Naive thymus-derived CD4-positive, alpha-beta T cell (primary cell): ENCODE measurements at places on chromosomes 1 and 21.

DNA sequence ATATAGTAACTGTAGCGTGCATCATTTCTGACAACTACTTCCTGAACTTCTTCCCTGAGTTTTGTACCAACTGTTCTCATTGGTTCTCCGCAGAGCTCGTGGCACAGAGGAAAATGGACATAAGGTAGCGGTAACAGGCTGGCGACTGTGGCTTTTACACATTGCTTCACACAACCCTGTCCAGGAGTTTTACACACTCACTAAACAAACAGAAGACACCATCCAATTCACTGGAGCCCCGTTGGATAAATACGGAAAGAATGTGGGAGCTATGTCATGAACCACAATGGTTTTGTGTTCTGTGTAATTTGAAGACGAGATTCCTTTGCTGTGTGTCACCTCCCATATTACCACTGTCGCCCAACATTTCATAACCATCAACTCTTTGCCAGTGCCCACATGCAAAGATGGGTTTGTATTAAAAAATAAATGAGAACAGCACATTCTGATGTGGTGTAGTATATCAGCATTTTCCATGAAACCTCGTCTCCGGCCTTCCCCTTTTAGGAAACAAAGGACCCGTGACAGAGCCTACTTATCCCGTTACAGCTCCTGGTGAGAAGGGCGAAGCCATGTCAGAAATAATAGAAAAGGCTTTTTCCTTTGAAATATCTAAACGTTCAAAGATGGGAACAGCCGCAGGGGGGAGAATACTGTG lies 47.4 kb upstream of the ENAH start:
- no peaks in the 10 kb centered on the region for H3K36me3 ChIP-seq
- no peaks in the 10 kb centered on the region for H3K4me1 ChIP-seq
- no peak overlapping the region for H3K4me3 ChIP-seq

DNA sequence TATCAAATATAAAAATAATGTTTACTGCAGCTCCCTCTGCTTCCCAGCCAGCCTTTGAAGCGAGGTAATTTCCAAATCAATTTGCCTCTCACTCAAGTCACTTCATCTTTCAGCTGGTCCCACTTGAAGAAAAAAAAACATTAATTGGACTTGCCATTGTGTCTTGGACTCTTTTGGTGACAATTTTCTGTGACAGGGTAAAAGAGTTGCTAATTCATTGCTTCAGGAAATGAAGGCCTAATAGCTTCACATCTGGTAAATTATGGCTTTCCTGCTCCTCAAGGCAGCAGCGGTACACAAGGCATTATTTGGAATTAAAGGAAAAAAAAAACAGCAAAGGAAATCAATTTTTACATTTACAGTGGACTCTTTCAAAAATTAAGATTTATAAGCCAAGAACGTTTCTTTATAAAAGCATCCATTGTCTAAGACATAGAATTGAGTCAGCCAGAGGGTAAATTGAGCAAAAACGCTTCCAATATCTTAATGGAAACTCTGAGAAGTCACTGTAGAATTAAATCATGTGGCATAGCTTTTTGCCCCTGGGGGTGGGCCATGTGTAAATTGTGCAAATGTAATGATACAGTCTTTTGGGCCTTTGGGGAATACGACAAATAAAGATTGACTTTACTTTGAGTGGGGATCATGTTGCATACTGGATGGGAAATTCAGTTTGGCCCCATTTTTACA lies 102.5 kb downstream of the LYPLAL1 start:
- H3K4me3 ChIP-seq, result no peak overlapping the region
- no peaks in the 10 kb centered on the region for H3K4me1 ChIP-seq
- no peak overlapping the region for H3K27ac ChIP-seq
- no peaks in the 10 kb centered on the region for H3K27me3 ChIP-seq
- no peak for DNase-seq
- H3K36me3 ChIP-seq, result no peaks in the 10 kb centered on the region

- no peak overlapping the region for H3K4me3 ChIP-seq
- no peaks in the 10 kb centered on the region for H3K27me3 ChIP-seq
- DNase-seq, result no peak
- peaks cover 16% of the 10 kb centered on the region for H3K4me1 ChIP-seq
- H3K36me3 ChIP-seq, result no peaks in the 10 kb centered on the region
- H3K27ac ChIP-seq, result no peak overlapping the region
Observed at GRCh38 chr1:226461087-226461486, 53.2 kb upstream of the PARP1 start.

DNA sequence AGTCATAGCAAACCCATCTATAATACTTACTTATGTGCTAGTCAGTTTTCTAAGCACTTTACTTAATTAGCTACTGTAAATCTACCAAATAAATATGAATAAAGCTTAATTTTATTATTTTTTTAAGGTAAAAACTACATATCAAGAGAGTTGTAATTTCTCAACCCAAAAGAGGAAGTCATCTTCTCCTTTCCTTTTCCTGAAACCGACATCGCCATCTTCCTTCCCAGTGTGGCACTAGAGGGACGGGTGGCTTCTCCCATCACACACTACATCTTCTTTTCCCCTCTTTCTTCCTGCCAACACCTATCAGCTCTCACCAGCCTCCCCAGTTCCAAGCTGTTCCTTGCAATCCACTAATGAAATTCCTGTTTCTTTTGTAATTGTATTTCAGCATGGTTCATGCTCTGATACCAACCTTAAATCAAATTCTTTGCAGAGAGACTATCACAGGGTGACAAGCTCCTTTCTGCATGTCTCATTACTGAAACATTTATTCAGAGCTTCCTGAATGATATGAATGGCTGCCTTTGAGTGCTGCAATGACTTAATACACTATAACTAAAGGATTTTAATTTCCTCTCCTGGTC lies 251.6 kb upstream of the FAM78B start:
- no peak overlapping the region for H3K4me3 ChIP-seq
- no peak overlapping the region for H3K27ac ChIP-seq
- no peaks in the 10 kb centered on the region for H3K4me1 ChIP-seq
- DNase-seq, result no peak
- peaks cover 5% of the 10 kb centered on the region for H3K27me3 ChIP-seq

- H3K36me3 ChIP-seq, result no peaks in the 10 kb centered on the region
- DNase-seq, result no peak
- no peak overlapping the region for H3K27ac ChIP-seq
- no peaks in the 10 kb centered on the region for H3K4me1 ChIP-seq
- no peaks in the 10 kb centered on the region for H3K27me3 ChIP-seq
- no peak overlapping the region for H3K4me3 ChIP-seq
Observed at GRCh38 chr1:182107209-182107608, 45.7 kb upstream of the ZNF648 start.

DNA sequence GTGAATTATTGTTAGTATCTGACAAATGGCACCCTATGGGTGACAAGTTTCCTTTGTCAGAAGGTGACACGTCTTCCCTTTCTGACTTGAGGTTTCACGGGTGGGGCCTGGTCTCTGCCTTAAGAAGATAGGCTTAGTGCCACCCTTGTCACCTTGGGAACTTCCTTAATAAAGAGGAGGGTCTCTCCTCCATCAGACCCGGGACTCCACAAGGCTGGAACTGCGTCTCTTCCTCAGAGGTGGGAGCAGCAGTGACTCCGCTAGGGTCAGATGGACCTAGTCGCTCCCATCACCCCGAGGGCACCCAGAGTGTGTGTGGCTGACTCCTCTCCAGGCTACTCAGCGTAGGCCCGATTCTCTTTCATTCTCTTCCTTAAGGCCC lies 774 bp upstream of the WDTC1 start:
- H3K27ac ChIP-seq, result peak overlapping the region; percentile 78
- H3K4me1 ChIP-seq, result peaks cover 18% of the 10 kb centered on the region
- H3K27me3 ChIP-seq, result no peaks in the 10 kb centered on the region
- H3K36me3 ChIP-seq, result no peaks in the 10 kb centered on the region
- DNase-seq, result no peak
- H3K4me3 ChIP-seq, result peak overlapping the region; percentile 59

DNA sequence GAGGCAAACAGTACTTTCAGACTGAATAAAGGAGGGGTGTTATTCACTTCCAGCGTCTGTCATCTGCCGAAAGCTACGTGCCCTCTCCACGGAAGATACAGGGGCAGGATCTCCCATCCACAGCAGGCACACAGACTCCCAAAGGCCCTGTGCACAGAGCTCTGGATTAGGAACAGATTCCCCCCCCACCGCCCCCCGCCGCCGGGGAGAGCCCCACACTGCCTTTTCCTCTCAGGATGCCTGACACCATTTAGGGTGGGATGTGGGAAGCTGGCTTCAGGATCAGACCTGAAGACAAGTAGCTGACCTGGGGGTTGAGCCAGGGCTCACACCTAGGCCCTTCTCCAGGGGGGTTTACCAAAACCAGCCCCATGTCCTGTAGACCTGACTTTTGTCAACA lies 8.4 kb upstream of the TCP10L start:
- H3K27me3 ChIP-seq, result no peaks in the 10 kb centered on the region
- no peaks in the 10 kb centered on the region for H3K36me3 ChIP-seq
- DNase-seq, result no peak
- no peaks in the 10 kb centered on the region for H3K4me1 ChIP-seq
- H3K4me3 ChIP-seq, result no peak overlapping the region

GRCh38 chr1:221897321-221897721 lies 155.4 kb upstream of the DUSP10 start:
- H3K27ac ChIP-seq, result no peak overlapping the region
- no peak overlapping the region for H3K4me3 ChIP-seq
- H3K27me3 ChIP-seq, result no peaks in the 10 kb centered on the region
- H3K4me1 ChIP-seq, result no peaks in the 10 kb centered on the region

GRCh38 chr1:19338323-19338762 lies 26.2 kb downstream of the SLC66A1 start:
- H3K4me1 ChIP-seq, result no peaks in the 10 kb centered on the region
- DNase-seq, result no peak
- H3K4me3 ChIP-seq, result no peak overlapping the region
- H3K36me3 ChIP-seq, result peaks cover 54% of the 10 kb centered on the region
- no peaks in the 10 kb centered on the region for H3K27me3 ChIP-seq

GRCh38 chr1:48591181-48591580 lies 119.2 kb upstream of the SPATA6 start:
- H3K27me3 ChIP-seq, result no peaks in the 10 kb centered on the region
- H3K36me3 ChIP-seq, result no peaks in the 10 kb centered on the region
- H3K27ac ChIP-seq, result no peak overlapping the region
- H3K4me1 ChIP-seq, result no peaks in the 10 kb centered on the region
- no peak for DNase-seq

GRCh38 chr1:4034318-4034887 lies 134.3 kb upstream of the C1orf174 start:
- no peak for DNase-seq
- no peaks in the 10 kb centered on the region for H3K36me3 ChIP-seq
- no peak overlapping the region for H3K4me3 ChIP-seq

DNA sequence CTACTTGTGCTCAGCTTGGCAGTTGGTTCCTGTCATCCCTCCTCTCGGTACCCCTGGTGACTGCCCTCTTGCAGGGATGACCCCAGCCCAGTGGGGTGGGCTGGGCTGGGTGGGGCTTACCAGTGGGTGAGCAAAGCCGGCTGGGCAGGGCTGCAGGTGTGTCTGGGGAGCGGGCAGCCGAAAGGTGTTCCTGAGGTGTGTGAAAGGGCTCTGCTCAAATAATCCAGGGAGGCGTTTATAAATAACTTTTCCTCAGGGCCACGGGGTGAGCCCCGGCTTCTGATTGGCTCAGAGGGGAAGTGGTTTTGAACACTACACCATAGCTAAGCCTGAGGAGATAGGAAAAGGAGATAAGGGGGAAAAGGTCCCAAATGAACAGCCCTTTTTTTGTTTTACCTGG lies at the start of gene SLC26A9:
Gene SLC26A9, minus strand, starts transcription at position 212 of the 400 bp plus-strand sequence. CDS start 7,636 bp downstream, outside the sequence.
- no peak for DNase-seq
- H3K27me3 ChIP-seq, result no peaks in the 10 kb centered on the region
- H3K4me3 ChIP-seq, result no peak within 1 kb of the TSS
- no peaks in the 10 kb centered on the region for H3K4me1 ChIP-seq
- H3K27ac ChIP-seq, result no peak within 1 kb of the TSS
- H3K36me3 ChIP-seq, result no peaks in the 10 kb centered on the region

GRCh38 chr1:6001992-6002576 lies 9.9 kb upstream of the NPHP4 start:
- no peak for DNase-seq
- H3K4me3 ChIP-seq, result no peak overlapping the region
- no peaks in the 10 kb centered on the region for H3K36me3 ChIP-seq
- no peaks in the 10 kb centered on the region for H3K4me1 ChIP-seq
- peak overlapping the region; percentile 8 for H3K27ac ChIP-seq
- H3K27me3 ChIP-seq, result no peaks in the 10 kb centered on the region

GRCh38 chr1:19384113-19384512 lies 72.0 kb downstream of the SLC66A1 start:
- H3K36me3 ChIP-seq, result peaks cover 20% of the 10 kb centered on the region
- no peak for DNase-seq
- H3K4me3 ChIP-seq, result no peak overlapping the region
- peaks cover 14% of the 10 kb centered on the region for H3K4me1 ChIP-seq
- no peaks in the 10 kb centered on the region for H3K27me3 ChIP-seq

DNA sequence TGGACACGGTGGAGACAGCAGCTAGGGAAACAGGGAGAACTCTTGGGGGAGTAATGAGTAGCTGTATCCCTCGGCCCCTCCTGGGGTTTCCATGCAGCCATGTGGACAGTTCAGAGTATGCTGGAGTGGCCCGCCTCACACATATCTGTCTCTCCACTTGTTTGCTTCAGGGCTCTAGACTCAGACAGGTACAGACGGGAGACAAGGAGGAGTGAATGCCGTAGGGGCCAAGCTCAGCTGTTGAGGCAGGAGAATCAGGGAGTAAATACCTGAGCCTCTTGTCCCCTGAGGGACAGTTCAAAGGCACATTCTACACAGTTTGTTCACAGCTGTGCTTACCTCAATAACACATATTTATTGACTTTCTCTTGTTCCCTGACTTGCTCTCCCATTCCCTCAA lies 7.7 kb upstream of the PTGFRN start:
- H3K4me3 ChIP-seq, result no peak overlapping the region
- no peak for DNase-seq
- H3K27ac ChIP-seq, result no peak overlapping the region
- no peaks in the 10 kb centered on the region for H3K4me1 ChIP-seq
- no peaks in the 10 kb centered on the region for H3K36me3 ChIP-seq
- no peaks in the 10 kb centered on the region for H3K27me3 ChIP-seq

- no peaks in the 10 kb centered on the region for H3K27me3 ChIP-seq
- H3K4me1 ChIP-seq, result no peaks in the 10 kb centered on the region
- H3K4me3 ChIP-seq, result peak overlapping the region; percentile 55
- no peak overlapping the region for H3K27ac ChIP-seq
Observed at GRCh38 chr1:229155472-229155871, 115.4 kb upstream of the RAB4A start.

DNA sequence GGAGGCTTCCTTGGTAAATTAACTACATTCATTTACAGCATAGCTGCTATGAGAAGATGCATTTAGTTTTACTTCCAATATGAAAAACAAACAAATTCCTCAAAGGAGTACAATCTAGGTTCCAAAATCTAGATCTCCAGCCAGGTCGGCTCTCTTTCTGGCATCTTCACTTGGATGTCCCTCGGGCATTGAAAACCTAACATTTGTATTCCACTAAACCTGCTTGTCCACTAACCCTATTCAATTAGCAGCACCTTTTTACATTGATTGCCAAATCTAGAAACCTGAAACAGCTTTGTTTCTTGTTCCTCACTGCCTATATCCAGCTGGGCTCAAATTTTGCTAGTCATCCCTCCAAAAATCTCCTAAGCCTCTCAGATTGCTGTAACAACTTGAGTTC lies 14.3 kb upstream of the CXADR start:
- H3K36me3 ChIP-seq, result no peaks in the 10 kb centered on the region
- H3K4me3 ChIP-seq, result no peak overlapping the region
- no peaks in the 10 kb centered on the region for H3K4me1 ChIP-seq
- DNase-seq, result no peak
